ENCODE measurements at places on chromosomes 4 and X. TPM values are rescaled to one million over a fixed set of nuclear protein-coding genes. Genes with fewer than 3 reads are reported as not detected.

The SSX3 gene
- not detected for total RNA-seq

The TBL1X gene
- total RNA-seq = 24.0 TPM

The PRDM8 gene
- total RNA-seq = 11.9 TPM

The INTS6L gene
- 38.7 TPM for total RNA-seq

The TLR1 gene
- 1.9 TPM for total RNA-seq

The TIMP1 gene
- total RNA-seq = 61.7 TPM

The AKAP14 gene
- total RNA-seq = not detected

The ARSD gene
- 2.7 TPM for total RNA-seq

The RTL5 gene
- 0.29 TPM for total RNA-seq

- no peaks in the 10 kb centered on the region for H3K4me1 ChIP-seq
- no peak overlapping the region for H3K27ac ChIP-seq
- no peak overlapping the region for H3K4me3 ChIP-seq
- H3K27me3 ChIP-seq = peaks cover 17% of the 10 kb centered on the region
- DNase-seq = no peak
These were observed 3.3 kb downstream of the IL13RA1 start for GRCh38 chrX:118730500-118731247.

- H3K36me3 ChIP-seq = no peaks in the 10 kb centered on the region
- H3K27ac ChIP-seq = no peak overlapping the region
- no peak for DNase-seq
- no peaks in the 10 kb centered on the region for H3K27me3 ChIP-seq
These were observed 450.9 kb upstream of the FTHL17 start for GRCh38 chrX:31522760-31523159.

DNA sequence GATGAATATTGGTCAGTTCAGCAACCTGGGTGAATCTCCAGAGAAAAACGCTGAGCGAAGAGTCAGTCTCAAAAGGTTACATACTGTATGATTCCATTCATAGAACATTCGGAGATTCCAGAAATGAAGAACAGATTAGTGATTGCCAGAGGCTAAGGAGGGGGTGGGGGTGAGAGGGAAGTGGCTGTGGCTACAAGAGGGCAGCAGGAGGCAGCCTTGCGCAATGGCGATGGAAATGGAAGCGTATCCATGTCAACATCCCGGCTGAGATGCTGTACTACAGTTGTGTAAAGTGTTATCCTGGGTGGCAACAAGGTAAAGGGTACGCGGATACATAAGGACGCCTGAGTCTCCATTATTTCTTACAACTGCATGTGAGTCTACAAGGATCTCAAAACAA is 18.0 kb downstream of the LYAR start:
- H3K27ac ChIP-seq = no peak overlapping the region
- DNase-seq = no peak
- peaks cover 28% of the 10 kb centered on the region for H3K4me1 ChIP-seq
- H3K36me3 ChIP-seq = peaks cover 39% of the 10 kb centered on the region
- H3K4me3 ChIP-seq = no peak overlapping the region

DNA sequence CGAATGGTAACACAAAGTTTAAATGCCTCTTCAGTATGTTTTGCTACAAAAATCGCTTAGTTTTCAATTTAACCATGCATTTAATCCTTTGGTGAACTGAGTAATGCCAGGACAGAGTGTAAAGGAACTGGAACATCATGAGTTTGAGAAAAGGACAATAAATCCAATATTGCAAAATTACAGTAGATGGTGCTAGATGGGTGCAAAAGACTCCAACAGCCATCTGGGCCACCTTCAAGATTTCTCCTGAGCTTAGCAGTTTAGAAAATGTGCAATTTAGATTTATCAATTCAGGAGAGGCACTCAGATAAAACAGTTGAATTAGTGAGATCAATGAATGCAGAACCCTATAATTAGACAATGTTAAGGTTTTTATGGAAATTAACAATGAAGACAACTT is 33.2 kb upstream of the MID1IP1 start:
- no peaks in the 10 kb centered on the region for H3K36me3 ChIP-seq
- no peaks in the 10 kb centered on the region for H3K4me1 ChIP-seq
- no peaks in the 10 kb centered on the region for H3K27me3 ChIP-seq
- H3K4me3 ChIP-seq = no peak overlapping the region

DNA sequence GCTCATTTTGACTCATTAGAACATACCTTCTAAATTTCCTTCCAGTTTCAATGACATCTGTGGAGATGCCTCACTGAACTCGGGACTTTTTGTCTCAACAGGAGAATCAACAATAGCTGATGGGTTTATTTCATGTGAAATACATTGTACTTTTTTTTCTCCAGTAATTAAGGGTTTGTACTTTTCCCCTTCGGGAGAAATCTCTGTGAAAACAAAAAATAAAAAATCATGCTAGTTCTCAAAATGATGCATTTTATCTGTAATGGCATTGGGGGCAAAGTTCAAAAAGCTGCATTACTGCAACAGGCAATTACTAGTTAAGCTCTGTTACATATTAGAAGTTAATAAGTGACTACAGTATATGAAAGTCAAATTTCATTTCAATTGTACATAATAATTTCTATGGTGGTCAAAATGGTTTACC is 167.3 kb upstream of the SH3RF1 start:
- no peak for DNase-seq
- no peaks in the 10 kb centered on the region for H3K27me3 ChIP-seq
- H3K4me1 ChIP-seq = no peaks in the 10 kb centered on the region

GRCh38 chrX:17923546-17923945 is 62.4 kb upstream of the RAI2 start:
- no peak overlapping the region for H3K4me3 ChIP-seq
- H3K27ac ChIP-seq = no peak overlapping the region
- peaks cover 5% of the 10 kb centered on the region for H3K4me1 ChIP-seq
- H3K36me3 ChIP-seq = peaks cover 3% of the 10 kb centered on the region

DNA sequence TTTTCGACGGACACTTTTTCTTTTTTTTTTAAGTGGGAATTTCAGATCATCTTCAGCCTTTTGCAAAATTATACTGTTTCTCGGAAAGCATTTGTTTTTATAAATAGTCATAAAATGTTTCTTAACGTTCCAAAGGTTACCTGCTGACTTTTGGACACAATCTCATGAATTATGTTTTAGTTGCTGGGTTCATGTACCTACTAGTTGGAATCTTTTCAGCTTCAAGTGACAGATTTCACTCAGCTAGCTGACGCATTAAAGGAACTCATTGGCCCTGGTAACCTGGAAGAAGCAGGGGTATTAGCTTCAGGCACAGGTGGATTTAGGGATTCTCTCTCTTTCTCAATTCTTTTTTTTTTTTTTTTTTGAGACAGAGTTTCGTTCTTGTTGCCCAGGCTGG is 66.5 kb downstream of the TMEM131L start:
- no peak overlapping the region for H3K4me3 ChIP-seq
- peaks cover 3% of the 10 kb centered on the region for H3K27me3 ChIP-seq
- no peak for DNase-seq
- peaks cover 9% of the 10 kb centered on the region for H3K36me3 ChIP-seq
- no peak overlapping the region for H3K27ac ChIP-seq
- H3K4me1 ChIP-seq = peaks cover 55% of the 10 kb centered on the region

- peaks cover 18% of the 10 kb centered on the region for H3K36me3 ChIP-seq
- H3K4me1 ChIP-seq = peaks cover 55% of the 10 kb centered on the region
- H3K27me3 ChIP-seq = no peaks in the 10 kb centered on the region
- H3K4me3 ChIP-seq = no peak overlapping the region
- no peak for DNase-seq
These were observed 15.9 kb downstream of the ADD1 start for GRCh38 chr4:2859514-2859913.

DNA sequence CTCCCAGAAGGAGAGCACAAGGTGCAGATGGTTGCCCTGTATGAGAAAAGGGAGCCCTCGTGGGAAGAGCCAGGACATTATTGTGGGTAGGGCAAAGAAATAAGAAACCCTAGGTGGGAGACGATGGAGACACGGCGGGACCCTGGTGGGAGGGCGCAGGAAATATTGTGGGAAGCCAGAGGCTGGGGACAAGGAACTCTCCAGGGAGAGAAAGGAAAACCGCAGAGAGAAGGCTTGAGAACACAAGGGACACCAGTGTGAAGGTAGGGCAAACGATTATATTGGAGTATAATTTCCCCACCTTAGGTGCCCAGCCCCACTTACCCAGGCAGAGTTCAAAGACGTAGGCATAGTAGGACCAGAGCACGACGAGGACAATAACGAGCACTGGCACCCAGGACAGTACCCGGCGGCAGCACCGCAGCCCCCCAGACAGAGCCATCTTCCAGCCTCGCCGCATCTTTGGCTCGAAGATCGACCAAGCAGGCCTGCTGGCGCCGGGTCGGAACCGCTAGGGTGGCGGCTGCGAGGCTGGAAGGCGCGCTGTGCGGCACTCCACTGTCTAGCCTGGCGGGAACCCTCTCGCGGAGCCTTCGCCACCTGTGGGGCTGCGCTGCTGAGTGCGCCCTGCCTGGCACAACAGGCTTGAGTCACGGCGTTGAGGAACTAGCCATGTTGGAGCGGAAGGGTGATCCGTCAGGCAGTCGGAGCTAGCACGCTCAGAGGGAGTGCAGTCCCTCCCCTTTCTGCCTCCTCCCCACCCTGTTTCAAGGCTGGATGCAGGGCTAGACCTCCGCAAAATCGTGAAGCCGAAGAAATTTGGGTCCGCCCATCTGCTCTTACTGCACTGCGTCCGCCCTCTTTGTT is at the start of gene ZDHHC15:
Gene ZDHHC15, minus strand, starts transcription at position 473 of the 867 bp plus-strand sequence. Its CDS starts 13 bp downstream, at position 460.
- no peaks in the 10 kb centered on the region for H3K36me3 ChIP-seq
- no peaks in the 10 kb centered on the region for H3K27me3 ChIP-seq
- no peak within 1 kb of the TSS for H3K27ac ChIP-seq
- H3K4me3 ChIP-seq = peak within 1 kb of the TSS; percentile 81

DNA sequence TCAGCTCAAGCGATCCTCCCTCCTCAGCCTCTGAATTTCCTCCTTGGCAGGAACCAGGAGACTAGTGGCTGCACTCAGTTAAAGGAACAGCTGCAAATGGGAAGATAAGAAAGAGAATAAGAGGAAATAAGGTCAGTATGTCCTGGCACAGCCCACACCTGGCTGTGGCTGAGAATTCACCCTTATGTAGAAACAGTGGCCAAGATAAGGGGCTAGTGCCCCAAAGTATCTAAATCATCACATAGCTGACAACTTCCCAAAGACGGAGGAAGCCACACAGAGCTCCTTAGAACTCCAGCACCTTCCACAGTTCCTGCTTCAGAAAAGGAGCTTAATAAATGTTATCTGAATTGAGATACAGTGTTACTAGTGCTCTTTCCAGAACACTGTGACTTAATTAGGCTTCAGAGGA is 2.3 kb upstream of the CHIC2 start:
- peaks cover 6% of the 10 kb centered on the region for H3K36me3 ChIP-seq
- H3K27ac ChIP-seq = no peak overlapping the region

GRCh38 chr4:155383541-155383940 is 6.8 kb upstream of the MAP9 start:
- no peak overlapping the region for H3K4me3 ChIP-seq
- no peak for DNase-seq
- no peaks in the 10 kb centered on the region for H3K4me1 ChIP-seq
- H3K27me3 ChIP-seq = peaks cover 8% of the 10 kb centered on the region

DNA sequence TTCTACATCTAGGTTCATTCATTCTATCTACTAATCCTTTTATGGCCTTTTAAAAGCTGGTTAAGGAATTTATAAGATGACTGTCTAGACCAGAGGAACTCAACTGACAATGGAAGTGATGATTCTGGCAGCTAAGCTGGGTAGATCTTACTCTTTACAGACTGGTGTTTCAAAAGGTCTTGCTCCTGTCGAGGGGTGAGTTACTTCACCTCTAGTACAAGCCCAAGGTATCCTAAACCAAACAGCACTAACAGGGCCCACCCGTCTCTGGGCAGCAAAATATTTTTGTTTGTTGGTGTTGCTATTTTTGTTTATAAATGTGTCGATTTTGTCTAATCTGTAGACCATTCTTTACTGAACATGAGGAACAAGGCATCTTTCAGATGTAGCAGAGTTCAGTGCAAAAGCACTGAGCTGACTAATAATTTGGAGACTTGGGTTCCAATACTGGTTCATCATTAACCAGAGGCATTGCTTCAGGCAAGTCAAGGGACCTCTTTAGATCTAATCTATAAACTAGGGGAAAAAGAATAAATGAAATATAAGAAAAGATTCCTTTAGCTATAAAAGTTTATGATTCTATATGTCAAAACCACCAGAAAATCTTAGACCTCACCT is 90.3 kb upstream of the FRG1 start:
- H3K4me1 ChIP-seq = no peaks in the 10 kb centered on the region
- no peak overlapping the region for H3K4me3 ChIP-seq
- no peaks in the 10 kb centered on the region for H3K36me3 ChIP-seq
- no peak for DNase-seq

DNA sequence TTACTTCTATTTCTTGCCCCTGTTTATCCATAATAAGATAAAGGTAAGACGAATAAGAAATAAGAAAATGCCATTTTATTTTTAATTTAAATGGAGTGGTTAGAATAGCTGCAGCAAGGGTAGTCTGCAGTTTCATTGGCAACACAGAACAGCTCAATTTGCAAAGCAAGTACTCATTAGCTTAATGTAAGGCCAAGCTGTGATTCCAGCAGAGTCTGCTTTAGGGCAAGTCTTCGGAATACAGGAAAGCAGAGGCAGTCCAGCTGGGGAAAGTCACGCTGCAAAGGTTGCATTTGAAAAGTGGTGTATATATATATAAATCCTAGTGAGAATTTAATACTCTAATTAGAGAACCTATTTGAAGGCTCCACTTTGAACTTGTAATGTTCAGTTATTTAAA is 59.0 kb downstream of the ANXA10 start:
- no peak for DNase-seq
- H3K27ac ChIP-seq = no peak overlapping the region
- H3K4me1 ChIP-seq = peaks cover 8% of the 10 kb centered on the region
- H3K4me3 ChIP-seq = no peak overlapping the region

GRCh38 chr4:53693408-53693807 is 102.1 kb upstream of the LNX1 start:
- no peak for DNase-seq
- no peak overlapping the region for H3K27ac ChIP-seq
- H3K27me3 ChIP-seq = peaks cover 5% of the 10 kb centered on the region

DNA sequence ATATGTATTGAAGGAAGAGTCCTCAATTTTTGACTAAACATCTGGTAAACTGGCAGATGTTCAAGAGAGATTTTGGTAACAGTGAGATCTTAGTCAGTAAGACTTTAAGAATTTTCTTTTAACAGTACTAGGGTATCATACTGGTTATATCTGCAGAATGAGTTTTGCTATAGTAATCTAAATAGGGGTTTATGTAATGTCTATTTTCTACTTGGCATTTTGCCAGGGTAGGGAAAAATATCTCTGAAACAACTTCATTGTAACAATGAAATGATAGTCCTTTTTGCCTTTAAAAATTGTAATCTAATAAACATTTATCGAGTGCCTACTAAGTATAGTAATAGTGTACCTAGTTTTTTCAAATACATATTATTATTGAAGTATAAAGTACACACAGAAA is 32.1 kb downstream of the XK start:
- no peak for DNase-seq
- H3K36me3 ChIP-seq = no peaks in the 10 kb centered on the region
- peaks cover 4% of the 10 kb centered on the region for H3K27me3 ChIP-seq
- no peak overlapping the region for H3K4me3 ChIP-seq
- H3K4me1 ChIP-seq = peaks cover under 1% of the 10 kb centered on the region
- H3K27ac ChIP-seq = no peak overlapping the region

GRCh38 chr4:188138227-188138626 is 1.0 kb upstream of the TRIML1 start:
- H3K27me3 ChIP-seq = no peaks in the 10 kb centered on the region
- H3K4me1 ChIP-seq = no peaks in the 10 kb centered on the region
- no peaks in the 10 kb centered on the region for H3K36me3 ChIP-seq
- no peak overlapping the region for H3K4me3 ChIP-seq
- H3K27ac ChIP-seq = no peak overlapping the region

All from activated T-helper 1 cell treated with anti-CD3 and anti-CD28 coated beads, Interleukin-12 subunit alpha, Interleukin-12 subunit beta, Interleukin-2, Interleukin-4 antibody, amounts not matched to agents 30 ng/mL and 10 ng/mL and 1 ng/mL, durations not matched to agents 14 hours and 24 hours and 36 hours (primary cell).